ENCODE measurements at places on chromosomes 4 and X. TPM values are rescaled to one million over a fixed set of nuclear protein-coding genes. Genes with fewer than 3 reads are reported as not detected.

DNA sequence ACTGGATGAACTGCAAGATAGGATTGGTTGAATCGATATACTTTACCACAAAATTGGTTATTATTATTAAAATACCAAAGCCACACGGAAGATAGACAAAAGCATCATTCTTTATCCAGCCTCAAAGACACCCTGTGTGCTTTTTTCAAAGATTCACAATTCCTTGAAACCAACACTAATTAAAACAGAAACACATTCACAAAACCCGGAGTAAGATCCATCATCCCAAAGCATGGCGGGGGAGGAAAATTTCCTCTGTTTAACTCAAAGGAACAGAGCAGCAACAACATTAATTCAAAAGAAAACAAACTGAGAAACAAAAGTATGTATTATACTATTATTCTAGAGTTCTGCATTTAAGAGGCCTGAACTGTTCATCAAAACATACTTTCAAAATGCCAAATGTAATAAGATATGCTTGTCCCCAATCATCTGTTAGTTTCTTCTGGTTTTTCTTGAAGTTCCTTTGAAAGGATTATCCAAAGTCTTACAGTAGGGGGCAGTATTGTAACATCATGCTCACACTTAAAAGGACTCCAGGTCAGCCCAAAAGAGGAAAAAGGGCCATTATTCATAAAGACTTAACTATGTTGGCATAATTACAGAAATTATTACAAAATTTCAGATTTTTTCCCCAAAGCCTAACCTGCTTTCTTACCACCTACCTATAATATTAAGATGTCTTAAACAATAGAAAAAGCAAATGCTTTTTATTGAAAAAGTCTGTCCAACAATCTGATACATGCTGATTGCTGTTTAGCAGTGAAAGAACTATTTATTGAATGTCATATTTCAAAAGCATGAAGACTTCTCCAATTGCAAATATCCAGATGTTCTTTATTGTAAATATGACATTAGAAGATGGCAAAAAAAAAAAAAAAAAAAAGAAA is 168.7 kb downstream of the SCFD2 start:
- peak; percentile 59 for DNase-seq

- DNase-seq: peak; percentile 62
These were observed 4.2 kb downstream of the MID1 start for GRCh38 chrX:10615931-10616774.

DNA sequence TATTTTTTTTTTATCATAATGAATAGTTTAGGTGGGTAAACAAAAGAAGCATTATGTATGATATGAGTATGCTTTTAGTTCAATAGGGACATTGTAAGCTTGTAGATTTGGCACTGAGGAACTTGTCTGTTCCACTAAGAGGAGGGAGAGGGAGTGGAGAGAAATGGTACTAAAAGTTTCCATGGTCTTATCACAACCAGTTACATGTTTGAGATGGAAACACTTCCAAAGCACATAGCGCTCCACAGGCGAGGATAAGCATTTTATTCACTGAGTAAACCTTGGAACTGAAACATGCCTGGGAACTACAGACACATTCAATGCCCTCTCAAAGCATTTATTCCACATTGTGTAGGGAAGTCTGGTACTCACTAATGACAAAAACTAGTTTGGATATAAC is 15.5 kb downstream of the MYOZ2 start:
- no peak for DNase-seq

DNA sequence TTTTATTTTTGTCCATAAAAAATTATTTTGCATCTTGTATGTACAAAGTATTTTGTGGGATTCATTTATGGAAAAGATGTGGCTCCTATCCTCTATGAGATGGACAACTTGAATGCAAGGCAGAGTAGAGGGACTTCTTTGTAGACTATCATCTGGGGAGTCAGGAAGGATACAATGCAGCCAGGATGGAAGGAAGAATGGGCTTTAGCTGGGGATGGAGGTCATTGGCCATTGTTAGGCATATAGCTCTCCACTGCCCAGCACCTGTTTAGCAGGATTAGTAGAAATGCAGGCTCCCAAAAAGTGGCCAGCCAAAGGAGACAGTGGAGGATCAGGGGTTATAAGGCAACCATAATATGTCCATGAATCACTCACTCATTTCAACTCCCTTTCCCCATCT is 5.1 kb upstream of the TLL1 start:
- no peak for DNase-seq

The STPG2 gene
- 0.19 TPM for total RNA-seq

Data from A172 (cell line).